ENCODE measurements at places on chromosomes 7 and 10.

- no peak for DNase-seq
Measured at GRCh38 chr10:131102676-131103075, 208.8 kb downstream of the TCERG1L start.

DNA sequence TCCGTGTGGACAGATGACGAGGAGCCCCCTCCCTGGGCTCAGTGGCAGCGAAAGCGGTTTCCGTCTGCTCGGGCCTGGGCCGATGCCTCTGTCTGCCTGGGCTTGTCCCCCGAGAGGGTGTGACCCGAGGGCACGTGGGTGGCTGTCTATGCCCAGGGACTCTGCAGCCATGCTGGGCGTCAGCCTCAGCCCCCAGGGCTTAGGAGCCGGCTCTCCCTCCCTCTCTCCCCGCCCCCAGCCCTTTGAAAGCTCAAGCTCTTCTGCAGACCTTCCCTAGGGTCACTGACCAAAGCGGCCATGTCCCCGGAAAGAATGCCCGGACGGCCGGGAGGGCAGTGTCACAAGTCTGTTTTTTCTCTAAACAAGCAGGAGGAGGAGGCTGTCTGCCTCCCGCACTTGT, 7.1 kb downstream of the MICALL2 start:
- no peak for DNase-seq

GRCh38 chr7:131895541-131896164, 339.2 kb upstream of the PODXL start:
- DNase-seq: no peak

GRCh38 chr10:25631471-25631870, 302.6 kb upstream of the MYO3A start:
- no peak for DNase-seq

GRCh38 chr7:142883571-142884285, 1.8 kb downstream of the TRPV6 start:
- no peak for DNase-seq

DNA sequence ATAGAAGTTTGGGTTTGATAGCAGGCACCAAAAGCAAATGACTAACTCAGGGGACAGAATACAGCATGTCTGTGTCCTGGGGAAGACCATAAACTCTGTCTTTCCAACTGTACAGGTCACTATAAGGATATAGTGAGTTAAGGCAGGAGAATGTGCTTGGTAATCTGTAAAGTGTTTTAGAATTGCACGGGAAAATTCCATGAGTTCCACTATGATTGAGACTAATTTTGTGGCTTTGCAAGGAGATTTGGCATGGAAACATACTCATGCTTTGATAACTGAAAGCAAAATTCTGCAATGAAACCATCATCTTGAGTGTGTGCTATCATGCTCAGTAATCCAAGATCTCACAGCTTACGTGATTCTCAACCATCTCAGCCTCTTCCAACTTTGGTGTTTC, 152.6 kb downstream of the PKD1L1 start:
- no peak for DNase-seq

Measured in activated naive CD8-positive, alpha-beta T cell treated with anti-CD3 and anti-CD28 coated beads, Interleukin-2, amount 50 U/mL, for 24 hours (primary cell).